Stimulated activated CD4-positive, alpha-beta T cell treated with anti-CD3 and anti-CD28 coated beads, Interleukin-1b, Interleukin-23, amount 100 ng/mL, for 1 hour (primary cell): ENCODE measurements at places on chromosomes 2 and 18.

- DNase-seq, result no peak
Measured at GRCh38 chr18:45379903-45380302, 235.4 kb upstream of the SLC14A2 start.

DNA sequence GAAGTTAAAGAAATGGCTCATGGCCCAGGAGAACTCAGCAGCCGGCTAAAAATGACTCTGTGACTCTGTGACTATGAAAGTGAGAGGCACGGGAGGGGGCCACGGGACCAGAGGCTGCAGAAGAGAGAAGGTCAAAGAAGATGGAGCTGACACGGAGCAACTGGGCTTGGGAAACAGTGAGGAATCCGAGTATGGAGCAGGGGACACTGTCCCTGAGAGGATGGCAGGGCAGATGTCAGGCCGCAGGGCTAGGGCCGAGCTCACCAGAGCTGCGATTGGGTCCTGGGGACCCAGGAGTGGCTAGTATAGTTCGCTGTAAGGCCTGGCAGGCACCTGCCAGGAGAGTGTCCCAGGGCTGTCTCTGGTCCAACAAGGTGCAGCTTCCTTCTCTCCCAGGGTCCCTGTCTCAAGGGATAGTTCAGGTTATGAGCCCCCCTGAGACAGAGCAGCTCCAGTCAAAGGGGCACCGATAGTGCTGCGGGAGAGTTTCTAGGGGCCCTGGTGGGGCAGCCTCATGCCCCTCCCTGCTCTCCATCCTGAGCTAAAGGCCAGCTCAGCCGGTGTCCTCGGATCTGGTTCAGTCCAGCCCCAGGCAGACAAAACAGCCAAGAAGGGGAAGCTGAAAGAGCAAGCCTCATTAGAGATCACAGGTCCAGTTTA, 42.7 kb downstream of the CIB4 start:
- DNase-seq, result no peak

DNA sequence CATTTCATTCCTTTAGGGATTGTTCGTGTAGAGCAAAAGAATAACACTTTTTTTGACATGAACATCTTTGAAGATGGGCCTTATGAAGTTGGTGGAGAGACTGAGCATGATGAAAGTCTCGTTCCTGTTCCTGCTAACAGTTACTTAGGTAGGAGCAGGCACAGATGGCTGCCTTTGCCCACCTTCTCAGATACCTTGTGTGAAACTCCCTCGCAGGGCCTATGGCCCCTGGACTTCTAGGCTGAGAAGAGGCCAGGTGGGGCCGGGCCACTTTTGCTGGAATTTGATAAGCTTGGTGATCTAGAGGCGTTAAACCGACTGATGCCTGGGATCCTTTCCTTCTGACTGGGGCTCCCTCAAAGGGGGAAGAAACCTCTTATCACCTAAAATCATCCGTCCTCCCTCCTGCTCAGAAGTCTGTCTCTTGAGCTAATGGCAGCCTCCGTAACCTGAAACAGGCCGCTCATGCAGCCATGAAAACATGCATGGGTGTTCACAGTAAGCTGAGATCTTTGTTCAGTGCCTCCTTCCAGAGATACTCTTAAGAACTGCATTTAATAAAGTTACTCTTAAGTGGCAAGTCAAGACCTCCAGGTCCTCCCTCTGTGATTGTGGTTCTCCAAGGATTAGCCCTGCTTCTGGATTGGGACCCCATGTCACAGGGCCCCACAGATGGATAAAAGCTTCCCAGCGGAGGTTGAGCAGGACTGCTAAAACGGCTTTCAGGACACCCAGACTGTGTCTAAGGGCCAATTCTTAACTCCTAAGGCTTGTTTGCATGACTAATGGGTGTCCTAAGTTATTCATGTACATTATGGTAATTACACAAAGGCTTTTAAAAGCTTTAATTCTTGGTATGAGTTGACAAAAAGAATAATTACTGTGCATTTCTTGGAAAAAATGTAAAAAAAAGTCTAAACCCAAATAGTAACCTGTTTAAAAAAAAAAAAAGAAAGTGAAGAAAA, 43.9 kb downstream of the ITGA6 start:
- DNase-seq, result no peak

- DNase-seq, result no peak
Measured at GRCh38 chr18:8260319-8260718, 348.9 kb upstream of the RAB12 start.

GRCh38 chr2:61356958-61357350, 113.9 kb downstream of the USP34 start:
- DNase-seq, result no peak

GRCh38 chr2:61181382-61182058, 19.5 kb downstream of the C2orf74 start:
- DNase-seq, result no peak

DNA sequence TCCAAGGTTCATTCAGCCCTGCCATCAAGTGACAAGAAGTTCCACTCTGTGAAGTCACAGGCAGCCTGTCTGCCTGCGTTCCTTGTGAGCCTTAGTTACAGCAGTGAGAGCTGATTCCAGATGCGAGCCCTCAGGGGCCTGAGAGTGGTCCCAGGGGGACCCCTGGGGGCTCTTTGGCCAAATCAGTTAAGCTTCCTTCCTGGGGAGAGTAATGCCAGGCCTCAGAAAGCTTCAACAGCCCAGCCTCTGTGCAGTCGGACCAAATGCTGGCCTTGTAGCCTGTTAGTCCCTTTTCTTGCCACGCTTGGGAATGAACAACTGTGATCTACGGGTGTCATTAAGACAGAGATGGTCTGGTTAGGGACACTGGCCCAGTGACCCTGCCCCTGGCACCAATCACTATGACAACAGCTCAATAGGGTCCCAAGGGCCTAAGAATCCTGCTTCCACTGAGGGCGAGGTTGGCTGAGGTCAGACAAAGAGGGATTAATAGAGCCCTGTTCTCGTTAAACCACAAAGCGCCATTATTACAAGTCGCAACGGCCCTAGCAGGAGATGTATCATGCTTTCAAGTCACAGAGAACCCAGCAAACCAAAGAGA, 50.9 kb downstream of the HS1BP3 start:
- no peak for DNase-seq
